Mesenteric fat pad (tissue), 1 donor: ENCODE measurements at places on chromosomes 12 and 14.

DNA sequence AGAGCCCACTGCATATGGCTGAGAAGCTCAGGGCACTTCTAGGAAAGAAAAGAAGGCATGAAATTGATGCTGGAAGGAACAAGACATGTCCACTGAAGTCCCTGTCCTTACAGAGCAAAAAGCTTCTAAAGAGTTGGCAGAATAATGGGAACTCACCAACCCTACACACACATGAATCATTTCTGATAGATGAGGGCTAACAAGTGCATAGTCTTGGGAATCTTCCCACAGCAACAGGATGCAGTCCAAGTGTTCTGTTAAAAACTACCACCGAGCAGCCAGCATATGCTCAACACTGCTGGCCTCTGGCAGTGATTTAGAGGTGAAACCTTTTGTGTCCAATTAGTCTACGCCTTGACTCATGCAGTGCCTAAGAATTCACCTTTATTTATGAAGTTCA is 44.8 kb downstream of the RHOJ start:
- no peak for DNase-seq

- DNase-seq = no peak
Measured at GRCh38 chr12:118064608-118065007, 3.6 kb upstream of the WSB2 start.

DNA sequence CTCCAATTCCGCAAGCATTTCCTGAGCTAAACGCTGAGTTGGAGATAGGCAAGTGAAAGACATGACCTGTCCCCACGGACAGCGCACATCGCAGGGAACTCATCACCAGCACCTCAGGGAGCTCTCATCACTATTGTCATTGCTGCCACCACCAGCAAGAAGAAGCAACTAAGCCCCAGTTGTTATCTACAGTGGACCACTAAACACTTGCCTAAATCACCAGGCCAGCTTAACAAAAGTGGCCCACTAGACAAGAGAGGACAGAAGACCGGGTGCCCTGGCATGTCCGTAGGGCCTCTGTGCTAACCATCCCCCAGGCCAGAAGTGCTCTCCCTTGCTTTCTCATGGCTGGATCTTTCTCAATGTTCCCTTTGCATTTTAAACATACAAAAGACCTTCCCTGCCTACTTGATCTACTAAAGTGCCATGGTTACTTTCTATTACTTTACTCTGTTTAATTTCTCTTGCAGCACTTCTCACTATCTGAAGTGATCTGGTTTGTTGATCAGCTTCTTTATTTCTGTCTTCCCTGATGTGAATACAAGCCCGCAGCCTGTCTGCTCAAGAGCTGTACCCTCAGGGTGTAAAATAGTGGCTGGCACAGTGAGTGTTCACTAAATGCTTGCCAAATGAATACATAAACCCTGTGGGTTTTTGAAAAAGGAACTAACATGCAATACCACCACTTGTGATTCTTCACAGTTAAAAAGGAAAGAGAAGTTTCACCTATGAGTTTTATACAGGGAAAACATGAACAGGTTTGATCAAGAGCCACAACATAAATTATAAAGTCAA is 60.9 kb upstream of the RFLNA start:
- DNase-seq = no peak

GRCh38 chr12:103928682-103929045 is 1.5 kb upstream of the HSP90B1 start:
- DNase-seq = no peak

- no peak for DNase-seq
Measured at GRCh38 chr14:73372529-73372928, 85.8 kb downstream of the NUMB start.

DNA sequence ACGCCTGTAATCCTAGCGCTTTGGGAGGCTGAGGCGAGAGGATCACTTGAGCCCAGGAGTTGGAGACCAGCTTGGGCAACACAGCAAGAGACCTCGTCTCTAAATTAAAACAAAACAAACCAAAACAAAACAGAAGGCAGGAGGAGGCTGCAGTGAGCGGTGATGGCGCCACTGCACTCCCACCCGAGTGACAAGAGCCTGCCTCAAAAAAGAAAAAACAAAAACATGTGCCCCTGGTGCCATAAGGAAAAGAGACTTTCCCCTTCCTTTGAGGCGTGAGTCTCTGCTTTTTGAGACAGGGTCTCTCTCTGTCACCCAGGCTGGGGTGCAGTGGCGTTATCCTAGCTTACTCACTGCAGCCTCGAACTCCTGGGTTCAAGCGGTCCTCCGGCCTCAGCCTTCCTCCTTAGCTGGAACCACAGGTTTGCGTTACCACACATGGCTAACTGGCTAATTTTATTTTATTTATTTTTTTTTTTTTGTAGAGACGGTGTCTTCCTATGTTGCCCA is 9.0 kb upstream of the EAPP start:
- DNase-seq = peak; percentile 74

- no peak for DNase-seq
Measured at GRCh38 chr12:124939079-124939420, 24.6 kb upstream of the UBC start.

DNA sequence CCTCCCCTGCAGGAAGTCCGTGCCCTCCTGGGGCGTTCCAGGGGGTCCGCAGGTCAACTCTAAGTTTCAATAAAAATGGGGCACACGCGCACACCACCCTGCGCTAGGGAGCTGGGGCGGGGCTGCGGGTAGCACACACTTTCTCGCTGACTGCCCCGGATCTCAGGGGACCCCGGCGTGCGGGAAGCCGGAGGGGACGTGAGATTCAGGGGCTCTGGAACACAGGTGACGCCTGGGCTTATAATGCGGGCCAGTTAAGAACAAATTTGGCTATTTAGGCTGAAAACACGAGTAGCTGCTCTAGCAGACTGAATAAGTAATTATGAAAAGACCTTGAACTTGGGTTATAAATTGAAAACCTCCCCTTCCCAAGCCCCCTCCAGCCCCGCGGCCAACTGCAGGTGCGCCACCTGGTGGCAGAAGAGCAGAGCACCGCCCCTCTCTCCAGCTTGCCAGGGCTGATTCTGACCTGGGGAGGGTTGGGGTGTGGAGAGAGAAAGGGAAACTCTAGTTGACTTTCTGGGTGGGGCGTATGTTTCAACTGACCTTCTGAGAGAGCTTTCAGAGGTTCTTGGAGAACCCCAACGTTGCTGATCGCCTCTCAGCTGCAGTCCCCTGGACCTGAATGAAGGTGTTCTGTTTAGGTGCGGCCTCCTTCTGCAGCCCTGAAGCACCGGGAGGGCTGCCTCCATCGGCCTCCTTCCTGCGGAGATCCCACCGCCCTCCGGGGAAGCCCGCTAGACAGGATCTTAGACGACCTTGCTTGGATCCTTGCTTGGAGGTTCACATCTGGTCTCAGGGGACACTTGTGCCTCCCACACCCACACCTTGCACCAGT is 118.4 kb upstream of the EVL start:
- DNase-seq = no peak

GRCh38 chr12:4112290-4112689 is 161.3 kb upstream of the CCND2 start:
- DNase-seq = no peak

- no peak for DNase-seq
Measured at GRCh38 chr12:38543151-38543550, 226.6 kb downstream of the ALG10B start.

- no peak for DNase-seq
Measured at GRCh38 chr14:58717211-58717610, 79.4 kb downstream of the DACT1 start.

DNA sequence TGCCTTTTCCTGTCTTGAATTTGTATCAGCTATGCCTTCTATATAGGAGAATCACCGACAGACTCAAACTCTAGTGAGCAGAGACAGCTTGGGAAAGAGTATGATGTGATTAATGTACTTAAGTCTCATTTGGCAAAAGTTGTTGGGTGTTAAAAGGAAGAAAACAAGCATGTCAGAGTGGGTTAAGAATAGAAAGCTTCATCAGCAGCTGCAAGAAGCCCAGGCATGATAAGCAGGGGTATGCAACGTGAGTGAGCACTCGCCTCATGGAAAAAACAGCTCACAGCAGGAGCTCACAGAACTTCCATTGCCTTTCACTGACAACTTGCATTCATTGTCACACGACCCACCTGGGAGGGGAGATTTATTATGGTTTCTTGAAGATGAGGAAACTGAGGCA is 35.9 kb upstream of the WNK1 start:
- no peak for DNase-seq
